ENCODE measurements at places on chromosomes 5 and 9.

DNA sequence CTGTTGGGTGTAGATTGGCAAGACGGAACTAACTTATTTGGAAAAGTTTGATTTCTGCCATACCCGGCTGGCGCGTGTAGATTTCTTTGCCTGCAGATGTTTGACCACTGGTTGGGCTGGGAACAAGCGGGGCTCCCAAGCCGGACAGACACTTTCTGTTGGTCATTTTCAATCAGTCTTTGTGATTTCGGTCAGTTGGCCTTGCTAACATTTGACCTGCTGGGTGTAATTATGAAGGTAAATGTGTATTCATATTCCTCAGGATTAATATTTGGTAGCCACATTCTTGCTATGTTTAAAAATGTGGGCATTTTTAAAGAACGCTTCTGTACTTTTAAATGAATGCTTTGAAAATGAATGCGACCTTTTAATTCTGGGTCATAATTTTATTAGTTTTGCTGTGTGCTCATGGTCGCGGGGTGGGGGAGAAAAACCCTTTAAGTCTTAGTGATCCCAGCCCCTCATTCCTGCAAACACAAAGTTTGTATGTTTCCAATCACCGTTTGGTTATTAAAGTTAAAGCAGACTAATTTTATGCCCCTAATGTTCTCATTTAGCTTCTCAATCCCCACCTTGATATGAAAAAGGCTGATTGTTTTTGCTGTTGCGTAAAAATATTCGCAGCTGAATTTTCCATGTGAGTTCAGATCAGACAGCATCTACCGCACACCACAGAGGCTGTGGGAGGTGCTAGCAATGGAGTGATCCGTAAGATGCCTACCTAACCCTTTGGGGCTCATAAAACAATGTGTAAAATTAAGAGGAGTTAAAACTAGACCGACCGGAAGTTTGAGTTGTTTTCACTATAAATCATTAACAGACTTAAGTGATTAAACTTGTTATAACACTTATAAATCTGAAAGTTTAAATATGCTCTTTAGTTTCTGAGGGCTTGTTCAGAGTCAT lies 1.5 kb downstream of the RASGRF2 start:
- DNase-seq, result no peak

GRCh38 chr9:115640887-115641286 lies 512.7 kb upstream of the PAPPA start:
- no peak for DNase-seq

DNA sequence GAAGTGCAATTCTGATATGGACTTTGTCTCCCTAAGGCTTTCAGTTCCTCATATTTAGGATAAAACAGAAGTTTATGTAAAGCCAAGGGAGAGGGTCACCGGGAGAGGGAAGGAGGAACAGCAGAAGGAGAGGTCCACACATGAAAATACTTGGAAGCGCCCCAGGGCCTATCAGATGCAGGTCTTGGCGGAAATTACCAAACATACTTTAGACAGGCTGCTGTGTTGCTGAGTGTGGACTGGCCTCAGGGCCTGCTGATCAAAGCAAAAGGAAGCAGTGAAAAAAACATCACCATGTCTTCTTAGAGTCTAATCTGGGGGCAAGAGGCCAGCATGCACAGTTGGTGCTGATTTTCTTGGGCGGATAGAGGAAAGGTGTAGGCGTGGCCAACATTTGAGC lies 14.1 kb upstream of the NTRK2 start:
- DNase-seq, result no peak

DNA sequence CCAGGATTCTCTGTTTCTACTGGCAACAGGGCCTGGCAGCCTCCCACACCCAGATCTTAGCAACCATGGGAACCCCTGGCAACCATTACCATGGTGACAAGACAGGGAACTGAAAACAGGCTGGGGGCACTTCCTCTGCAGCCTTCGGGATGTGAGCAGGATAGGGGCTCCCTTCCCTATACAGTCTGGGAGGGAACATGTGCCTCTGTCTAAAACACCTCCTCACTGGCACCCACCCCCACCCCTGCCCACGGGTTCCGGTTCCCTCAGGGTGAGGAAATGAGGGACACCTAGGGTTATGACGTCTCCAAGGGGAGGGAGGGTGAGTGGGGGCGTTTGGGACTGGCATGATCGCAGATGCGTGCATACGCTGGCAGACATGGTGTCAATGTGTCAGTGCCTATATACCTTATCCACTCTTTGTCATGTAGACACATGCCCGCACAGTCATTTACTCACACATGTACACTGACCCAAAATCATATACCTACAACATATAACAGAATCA lies 3.0 kb upstream of the DNAJB5 start:
- peak; percentile 82 for DNase-seq

- no peak for DNase-seq
Observed at GRCh38 chr5:132704875-132705274, 31.1 kb downstream of the IL4 start.

DNA sequence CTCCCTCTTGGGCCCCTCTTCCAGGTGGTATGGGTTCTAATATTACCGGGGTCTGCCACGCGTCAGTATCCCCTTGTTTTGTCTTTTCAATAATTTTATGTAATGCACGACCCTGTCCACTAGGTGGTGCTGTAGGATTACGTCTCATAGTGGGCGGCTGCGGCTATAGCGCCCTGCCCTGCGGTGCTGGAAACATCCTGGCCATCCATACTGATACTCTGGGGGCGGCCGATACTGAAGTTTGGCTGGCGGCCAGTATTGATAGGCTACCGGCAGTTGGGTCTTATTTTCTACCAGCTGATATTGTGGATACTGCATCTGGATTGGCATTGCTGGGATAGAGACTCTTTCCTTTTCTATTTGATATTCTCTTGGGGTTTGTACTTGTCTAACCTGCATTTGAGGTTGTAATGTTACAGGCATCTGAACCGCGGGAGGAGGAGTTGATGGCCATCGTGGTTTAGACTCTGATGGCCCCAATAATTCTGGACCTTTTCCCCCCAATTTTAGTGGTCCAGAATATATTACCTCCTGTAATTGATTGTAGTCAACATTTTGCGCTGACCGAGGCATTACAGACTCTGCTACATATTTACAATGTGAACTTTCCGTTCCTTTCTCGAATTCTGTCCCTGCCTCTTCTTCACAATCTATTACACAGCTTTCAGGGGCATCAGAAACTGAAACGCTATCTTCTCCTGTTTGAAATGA lies 3.3 kb upstream of the TMEM141 start:
- peak; percentile 58 for DNase-seq

DNA sequence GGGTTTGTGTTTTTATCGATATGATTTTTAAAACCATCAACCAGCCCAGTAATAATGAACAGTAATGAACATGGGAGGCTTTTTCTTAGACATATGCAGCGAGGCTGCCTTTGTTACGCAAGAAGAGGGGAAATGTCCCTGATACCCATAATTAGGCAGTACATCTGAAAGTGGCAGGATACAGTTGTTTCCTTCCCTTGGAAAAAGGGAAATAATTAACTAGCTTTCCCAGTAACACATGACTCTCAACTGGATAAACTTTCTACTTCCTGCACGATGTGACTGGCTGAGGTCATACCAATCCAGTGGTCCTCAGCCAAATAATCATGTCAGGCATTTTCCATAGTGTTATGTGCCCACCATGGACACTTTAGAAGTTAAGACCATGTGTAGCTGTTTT lies 431.6 kb upstream of the C9orf72 start:
- DNase-seq, result no peak

- no peak for DNase-seq
Observed at GRCh38 chr5:180790020-180790419, 12.6 kb downstream of the MGAT1 start.

GRCh38 chr9:36987891-36988290 lies 46.2 kb downstream of the PAX5 start:
- DNase-seq, result no peak

Measured in anterior cingulate cortex (tissue), 58 donors.